NCI-H345 (cell line): ENCODE measurements at places on chromosomes 6 and 20.
A peak's percentile ranks its signal among the peaks of the same experiment; 100 is the strongest.

DNA sequence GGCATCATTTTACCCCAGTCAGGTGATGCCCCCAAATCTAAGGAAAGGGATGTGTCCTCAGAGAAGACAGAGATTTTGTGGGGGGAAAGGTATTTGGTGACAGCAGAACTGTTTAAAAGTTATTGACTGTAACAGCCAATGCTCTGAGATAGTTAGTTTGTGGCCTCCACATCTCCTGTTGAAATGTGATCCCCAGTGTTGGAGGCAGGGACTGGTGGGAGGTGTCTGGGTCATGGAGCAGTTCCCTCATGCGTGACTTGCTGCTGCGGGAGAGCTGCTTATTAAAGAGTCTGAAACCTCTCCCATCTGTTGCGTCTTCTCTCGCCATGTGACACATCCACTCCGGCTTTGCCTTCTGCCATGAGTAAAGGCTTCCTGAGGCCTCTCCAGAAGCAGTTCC lies 282.8 kb upstream of the FOXQ1 start:
- DNase-seq = no peak

DNA sequence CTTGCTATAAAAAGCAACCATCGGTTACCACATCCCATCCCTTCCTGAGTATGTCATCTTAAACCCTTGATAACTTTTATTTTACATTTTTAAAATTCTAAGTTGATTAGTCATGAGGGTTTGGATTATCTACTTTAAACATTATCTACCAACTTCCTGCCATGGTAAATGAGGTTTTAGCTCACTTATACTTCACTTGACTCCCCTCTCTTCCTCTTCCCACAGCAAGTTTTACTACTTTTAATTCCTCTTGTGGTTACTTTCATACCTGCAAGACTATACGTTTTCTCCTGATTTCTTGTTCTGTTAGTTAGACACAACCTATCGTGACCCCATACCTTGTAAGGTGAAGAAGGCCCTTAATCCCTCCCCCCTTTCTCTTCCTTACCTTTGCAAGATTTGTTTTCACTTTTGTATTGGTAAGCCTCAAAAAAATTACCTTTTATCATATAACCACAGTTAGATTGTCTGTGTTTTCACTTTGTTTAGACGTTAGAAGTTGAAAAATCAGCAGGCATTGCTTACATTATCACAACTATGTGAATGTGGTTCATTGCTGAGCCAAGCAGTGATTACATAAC lies 60.1 kb upstream of the OGFRL1 start:
- DNase-seq = no peak

GRCh38 chr6:158536084-158536890 lies 23.6 kb upstream of the TMEM181 start:
- DNase-seq = peak; percentile 74

DNA sequence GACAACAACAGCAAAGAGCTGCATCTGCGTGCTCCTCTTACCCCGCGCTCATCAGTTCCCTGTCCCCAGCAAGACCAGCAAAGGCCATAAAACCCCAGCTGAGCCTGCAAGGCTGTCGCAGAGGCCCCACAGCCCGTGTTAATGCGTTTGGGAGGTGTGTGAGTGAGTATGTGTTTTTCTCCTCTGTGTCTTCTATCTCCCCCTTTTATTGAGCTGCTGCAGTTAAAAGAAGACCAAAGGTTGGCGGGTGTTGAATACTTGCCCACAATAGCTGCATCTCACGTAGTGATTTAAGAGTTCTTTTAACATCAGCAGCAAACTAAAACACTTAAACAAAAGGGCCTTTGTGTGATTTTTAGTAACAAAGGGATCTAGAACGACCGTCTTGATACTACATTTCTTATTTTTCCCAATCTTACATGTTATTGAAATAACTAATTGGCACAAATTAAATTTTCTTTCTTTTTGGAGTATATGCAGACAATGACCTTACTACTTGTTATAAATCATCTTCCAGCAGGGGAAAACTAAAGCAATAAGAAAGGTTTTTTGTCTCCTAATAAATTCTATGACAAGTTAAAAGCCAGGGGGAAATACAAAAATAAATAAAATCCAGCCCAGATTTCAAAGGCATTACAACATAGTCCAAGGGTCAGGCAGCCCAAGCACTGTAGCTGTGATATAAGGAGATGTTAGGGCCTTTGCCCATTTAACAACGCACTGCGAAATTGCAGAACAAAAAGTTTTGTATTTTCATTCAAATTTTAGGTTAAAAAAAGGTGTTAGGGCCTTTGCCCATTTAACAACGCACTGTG lies 27.2 kb upstream of the CNKSR3 start:
- peak; percentile 34 for DNase-seq

GRCh38 chr6:37106982-37107491 lies 62.9 kb upstream of the PIM1 start:
- no peak for DNase-seq

DNA sequence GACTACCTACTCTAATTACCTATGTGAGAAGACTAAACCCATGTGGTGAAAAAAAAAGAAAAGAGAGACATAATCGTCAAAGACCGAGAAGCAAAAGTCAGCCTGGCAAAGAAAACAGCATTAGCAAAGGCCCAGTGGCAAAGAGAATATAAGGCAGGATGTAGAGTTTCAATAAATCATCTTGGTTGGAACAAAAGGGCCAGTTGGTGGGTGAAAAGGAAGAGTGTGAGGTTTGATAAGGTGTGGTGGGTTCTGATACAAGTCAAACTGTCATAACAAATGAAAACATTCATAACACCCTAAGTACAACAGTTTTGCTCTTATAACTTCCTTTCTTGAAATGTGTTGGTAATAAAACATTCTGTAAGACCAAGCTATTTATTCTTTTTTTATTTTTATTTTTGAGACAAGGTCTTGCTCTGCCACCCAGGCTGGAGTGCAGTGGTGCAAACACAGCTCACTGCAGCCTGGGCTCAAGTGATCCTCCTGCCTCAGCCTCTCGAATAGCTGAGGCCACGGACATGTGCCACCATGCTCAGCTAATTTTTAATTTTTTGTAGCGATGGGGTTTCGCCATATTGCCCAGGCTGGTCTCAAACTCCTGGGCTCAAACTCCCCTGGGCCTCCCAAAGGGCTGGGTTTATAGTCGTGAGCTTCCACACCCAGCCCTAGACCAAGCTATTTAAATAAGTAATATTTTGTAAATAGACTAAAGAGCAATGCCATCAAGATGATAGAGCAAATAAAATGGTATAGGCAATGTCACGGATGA lies 18.9 kb upstream of the GTF3C6 start:
- no peak for DNase-seq

DNA sequence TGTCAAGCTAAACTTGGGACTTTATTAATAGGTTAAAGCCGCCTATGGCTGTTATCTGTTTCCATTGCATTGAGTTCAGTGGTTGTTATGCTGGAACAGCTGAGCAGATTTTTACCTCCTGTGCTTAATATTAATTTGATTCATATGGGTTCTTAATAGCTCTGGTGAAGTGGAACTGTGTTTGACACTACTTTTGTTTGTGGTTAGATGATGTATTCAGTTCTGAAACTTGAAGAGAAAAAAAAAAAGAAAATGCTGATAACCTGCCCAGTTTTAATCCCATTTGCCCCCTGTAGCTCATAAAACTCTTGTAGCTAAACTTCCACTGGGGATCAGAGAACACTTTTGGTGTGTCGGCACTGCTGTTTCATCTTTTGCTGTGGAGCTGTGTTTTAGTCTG lies 117.8 kb downstream of the ZDHHC14 start:
- DNase-seq = no peak

DNA sequence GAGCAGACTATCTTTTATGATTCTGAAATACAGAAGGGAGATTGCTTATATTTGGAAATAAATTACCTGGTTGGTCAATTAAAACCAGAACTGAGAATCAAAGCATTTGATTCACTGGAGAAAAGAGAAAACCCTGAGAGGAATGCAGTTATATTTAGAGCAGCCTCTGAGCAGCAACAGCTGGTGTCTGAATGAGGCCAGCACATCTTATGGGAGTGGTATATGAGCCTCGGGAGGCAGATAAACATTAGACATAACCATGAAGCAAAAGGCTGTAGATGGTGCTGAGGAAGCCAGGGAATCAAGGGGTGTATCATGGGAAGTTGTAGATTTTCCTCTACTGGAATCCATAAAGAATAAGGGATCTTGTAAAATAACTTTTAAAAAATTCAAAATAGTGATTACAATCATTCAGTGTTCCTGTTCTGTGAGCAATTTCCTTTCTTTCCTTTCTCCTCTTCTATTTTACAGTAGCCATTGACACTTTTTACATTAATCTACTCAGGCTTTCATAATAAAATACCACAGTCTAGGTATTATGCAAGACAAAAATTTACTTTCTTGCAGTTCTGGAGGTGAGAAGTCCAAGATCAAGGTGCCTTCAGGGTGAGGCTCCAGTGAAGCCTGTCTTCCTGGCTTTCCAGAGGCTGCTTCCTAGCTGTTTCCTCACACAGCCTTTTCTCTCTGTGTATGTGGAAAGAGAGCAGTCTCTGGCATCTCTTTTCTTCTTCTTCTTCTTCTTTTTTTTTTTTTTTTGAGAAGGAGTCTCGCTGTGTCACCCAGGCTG lies 32.8 kb upstream of the ENPP5 start:
- DNase-seq = no peak
